ENCODE measurements at places on chromosomes 6 and 20. TPM values are rescaled to one million over a fixed set of nuclear protein-coding genes. Genes with fewer than 3 reads are reported as not detected.

GRCh38 chr6:85348643-85349042, 101.2 kb upstream of the NT5E start:
- DNase-seq: no peak

- DNase-seq: no peak
These were observed 336.0 kb upstream of the DEFB115 start for GRCh38 chr20:30921286-30922071.

- DNase-seq: no peak
These were observed 207.2 kb upstream of the ZNF184 start for GRCh38 chr6:27679964-27680694.

- DNase-seq: no peak
These were observed 10.0 kb downstream of the DYNLT2 start for GRCh38 chr6:169741344-169741743.

- no peak for DNase-seq
These were observed 113.0 kb downstream of the SYCP2 start for GRCh38 chr20:59820204-59821041.

The SPDEF gene
- total RNA-seq: 7.9 TPM

The TSBP1 gene
- not detected for total RNA-seq

The F13A1 gene
- not detected for total RNA-seq

The LY6G6F gene
- not detected for total RNA-seq

The RBPJL gene
- not detected for total RNA-seq
